Activated naive CD4-positive, alpha-beta T cell treated with anti-CD3 and anti-CD28 coated beads for 36 hours (primary cell): ENCODE measurements at places on chromosomes 16 and 17. TPM values are rescaled to one million over a fixed set of nuclear protein-coding genes. Genes with fewer than 3 reads are reported as not detected.

GRCh38 chr16:66212428-66212827 is 154.1 kb upstream of the CDH5 start:
- no peak for DNase-seq
- no peak overlapping the region for H3K4me3 ChIP-seq
- peaks cover 13% of the 10 kb centered on the region for H3K27me3 ChIP-seq
- H3K4me1 ChIP-seq: no peaks in the 10 kb centered on the region
- no peaks in the 10 kb centered on the region for H3K36me3 ChIP-seq
- no peak overlapping the region for H3K27ac ChIP-seq

DNA sequence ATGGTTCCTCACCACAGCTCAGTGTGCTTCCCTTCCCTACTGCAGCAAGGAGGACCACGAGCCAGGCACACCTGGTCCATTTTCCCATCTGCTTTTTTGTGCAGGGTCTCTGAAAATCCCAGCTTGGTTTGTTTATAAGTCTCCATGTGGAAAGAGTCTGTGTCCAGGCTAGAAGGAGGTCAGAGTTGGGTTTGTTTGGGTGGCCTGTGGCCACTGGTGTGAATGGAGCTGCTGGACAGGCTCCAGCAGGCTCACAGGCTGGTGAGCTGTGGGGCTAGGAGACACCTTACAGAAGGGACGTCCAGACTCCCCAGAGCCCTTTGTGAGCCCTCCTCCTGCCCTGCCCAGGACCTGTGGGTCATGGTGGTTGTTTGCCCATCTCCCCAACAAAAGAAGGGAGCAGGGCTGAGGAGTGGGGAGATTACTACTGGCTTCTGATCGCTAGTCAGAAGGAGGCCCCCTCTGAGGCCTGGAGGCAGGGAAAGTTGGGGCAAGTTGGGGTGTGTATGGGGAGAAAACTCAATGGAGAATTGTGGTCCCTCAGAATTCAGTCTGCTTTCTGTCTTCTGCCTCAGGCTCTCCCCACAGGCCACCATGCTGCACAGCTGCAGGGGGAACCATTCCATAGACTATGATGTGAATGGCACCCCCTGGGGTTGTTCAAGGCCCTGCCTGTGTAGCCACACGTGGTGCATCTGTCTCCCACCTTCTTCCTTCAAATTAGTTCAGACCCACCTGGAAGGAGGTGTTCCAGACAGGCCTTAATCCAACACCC is 4.1 kb downstream of the RARA start:
- no peak overlapping the region for H3K4me3 ChIP-seq
- no peaks in the 10 kb centered on the region for H3K36me3 ChIP-seq
- H3K27me3 ChIP-seq: no peaks in the 10 kb centered on the region
- H3K4me1 ChIP-seq: peaks cover 48% of the 10 kb centered on the region
- no peak for DNase-seq
- no peak overlapping the region for H3K27ac ChIP-seq

GRCh38 chr17:43574348-43574747 is 28.2 kb upstream of the ETV4 start:
- DNase-seq: no peak
- H3K4me3 ChIP-seq: no peak overlapping the region
- H3K36me3 ChIP-seq: no peaks in the 10 kb centered on the region
- H3K27ac ChIP-seq: no peak overlapping the region

GRCh38 chr16:23391381-23392222 is 61.4 kb downstream of the COG7 start:
- H3K27me3 ChIP-seq: no peaks in the 10 kb centered on the region
- H3K4me3 ChIP-seq: no peak overlapping the region
- no peaks in the 10 kb centered on the region for H3K4me1 ChIP-seq
- no peak for DNase-seq
- H3K27ac ChIP-seq: no peak overlapping the region
- peaks cover 8% of the 10 kb centered on the region for H3K36me3 ChIP-seq

- H3K27me3 ChIP-seq: no peaks in the 10 kb centered on the region
- no peak for DNase-seq
- H3K27ac ChIP-seq: no peak overlapping the region
- H3K4me1 ChIP-seq: peaks cover 12% of the 10 kb centered on the region
- no peaks in the 10 kb centered on the region for H3K36me3 ChIP-seq
These were observed 40.2 kb upstream of the PLCG2 start for GRCh38 chr16:81738783-81739496.

DNA sequence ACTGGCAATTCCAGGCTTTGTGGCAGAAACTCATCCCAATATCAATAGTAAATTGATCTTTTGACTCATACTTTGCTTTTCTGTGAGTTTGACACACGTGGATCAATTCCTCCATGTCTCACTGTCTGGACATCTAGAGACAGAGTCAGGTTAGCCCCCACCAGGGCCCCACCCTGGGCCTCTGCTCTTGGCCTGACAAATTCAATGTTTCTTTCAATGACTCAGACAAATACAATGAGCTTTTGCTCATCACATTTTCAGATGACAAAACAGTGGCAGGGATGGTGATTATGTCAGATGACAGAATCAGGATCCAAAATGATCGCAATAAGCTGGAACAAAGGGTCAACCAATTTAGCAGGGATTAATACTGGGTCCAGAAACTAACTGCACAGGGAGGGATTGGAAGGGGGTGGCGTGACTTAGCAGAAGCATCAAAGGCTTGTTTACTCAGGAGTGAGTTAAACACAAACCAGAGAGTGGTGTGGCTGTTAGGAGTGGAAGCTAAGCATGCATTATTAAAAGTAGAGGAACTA is 90.5 kb upstream of the ASIC2 start:
- H3K36me3 ChIP-seq: no peaks in the 10 kb centered on the region
- no peak overlapping the region for H3K4me3 ChIP-seq
- no peak overlapping the region for H3K27ac ChIP-seq

DNA sequence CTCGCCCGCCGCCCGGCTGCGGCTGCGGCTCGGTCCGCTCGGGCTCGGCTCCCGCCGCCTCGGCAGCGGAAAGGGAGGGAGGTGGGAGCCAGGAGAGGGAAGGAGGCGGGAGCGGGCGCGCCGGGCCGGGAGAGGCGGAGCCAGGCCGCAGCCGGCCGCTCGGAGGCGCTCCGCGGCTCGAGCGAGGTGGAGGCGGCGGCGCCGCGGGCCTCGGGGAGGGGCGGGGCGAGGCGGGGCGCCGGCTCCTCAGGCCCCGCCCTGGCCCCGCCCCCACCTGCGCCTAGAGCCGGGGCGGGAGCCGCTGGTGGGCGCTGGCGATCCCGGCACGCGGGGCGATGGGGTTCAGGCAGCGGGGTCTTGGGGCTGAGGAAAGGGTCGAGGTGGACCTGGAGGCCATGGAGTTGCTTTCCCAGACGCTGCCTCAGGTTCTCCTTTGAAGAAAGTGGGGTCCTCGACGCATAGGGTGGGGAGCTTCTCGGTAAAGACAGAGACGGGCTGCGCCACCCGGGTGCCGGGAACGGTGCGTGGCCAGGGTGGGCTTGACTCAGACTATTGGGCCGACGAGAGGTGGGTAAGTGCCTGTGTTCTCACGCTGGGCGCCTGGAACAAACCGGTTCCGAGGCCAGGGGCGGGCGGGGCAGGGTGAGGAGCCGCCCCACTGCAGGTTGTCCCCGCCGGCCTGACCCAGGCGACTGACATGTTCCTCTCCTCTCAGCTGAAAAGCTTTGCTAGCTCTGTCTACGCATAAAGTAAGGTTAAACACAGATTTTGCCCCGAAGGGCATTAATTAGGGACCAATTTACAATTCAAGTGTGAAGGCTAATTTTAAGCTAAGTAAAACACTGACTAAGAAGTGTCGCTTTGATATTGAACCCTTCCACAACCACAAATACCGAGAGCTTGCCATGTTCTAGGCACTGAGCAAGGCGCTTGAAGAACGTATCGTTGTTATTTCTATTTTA is at the start of gene CMTM4:
Gene CMTM4, minus strand, starts transcription at position 75 of the 962 bp plus-strand sequence. CDS start 218 bp downstream, outside the sequence.
- H3K36me3 ChIP-seq: no peaks in the 10 kb centered on the region

- H3K27me3 ChIP-seq: no peaks in the 10 kb centered on the region
- DNase-seq: no peak
- H3K36me3 ChIP-seq: no peaks in the 10 kb centered on the region
- peaks cover 9% of the 10 kb centered on the region for H3K4me1 ChIP-seq
- no peak overlapping the region for H3K4me3 ChIP-seq
These were observed 27.2 kb downstream of the RPH3AL start for GRCh38 chr17:325270-326009.

DNA sequence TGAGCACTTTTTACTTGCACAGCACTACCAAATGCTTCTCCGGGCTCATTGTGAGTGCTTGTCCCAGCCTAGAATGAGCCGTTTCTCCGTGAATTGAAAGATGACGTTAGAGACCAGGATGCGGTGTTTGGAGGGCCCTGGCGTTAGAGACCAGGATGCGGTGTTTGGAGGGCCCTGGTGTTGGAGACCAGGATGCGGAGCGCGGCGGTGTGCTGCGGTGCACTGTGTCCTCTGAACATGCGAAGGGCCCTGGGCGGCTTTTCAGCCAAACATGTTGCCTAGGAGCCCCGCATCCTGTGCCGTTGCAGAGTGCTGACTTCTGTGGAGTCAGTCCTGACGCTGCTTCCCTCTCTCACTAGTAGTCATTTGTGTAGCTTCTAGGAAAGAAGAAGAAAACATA is 42.7 kb downstream of the BANP start:
- no peaks in the 10 kb centered on the region for H3K27me3 ChIP-seq
- DNase-seq: no peak
- no peak overlapping the region for H3K27ac ChIP-seq
- no peak overlapping the region for H3K4me3 ChIP-seq
- peaks cover 13% of the 10 kb centered on the region for H3K36me3 ChIP-seq
- H3K4me1 ChIP-seq: peaks cover 5% of the 10 kb centered on the region

DNA sequence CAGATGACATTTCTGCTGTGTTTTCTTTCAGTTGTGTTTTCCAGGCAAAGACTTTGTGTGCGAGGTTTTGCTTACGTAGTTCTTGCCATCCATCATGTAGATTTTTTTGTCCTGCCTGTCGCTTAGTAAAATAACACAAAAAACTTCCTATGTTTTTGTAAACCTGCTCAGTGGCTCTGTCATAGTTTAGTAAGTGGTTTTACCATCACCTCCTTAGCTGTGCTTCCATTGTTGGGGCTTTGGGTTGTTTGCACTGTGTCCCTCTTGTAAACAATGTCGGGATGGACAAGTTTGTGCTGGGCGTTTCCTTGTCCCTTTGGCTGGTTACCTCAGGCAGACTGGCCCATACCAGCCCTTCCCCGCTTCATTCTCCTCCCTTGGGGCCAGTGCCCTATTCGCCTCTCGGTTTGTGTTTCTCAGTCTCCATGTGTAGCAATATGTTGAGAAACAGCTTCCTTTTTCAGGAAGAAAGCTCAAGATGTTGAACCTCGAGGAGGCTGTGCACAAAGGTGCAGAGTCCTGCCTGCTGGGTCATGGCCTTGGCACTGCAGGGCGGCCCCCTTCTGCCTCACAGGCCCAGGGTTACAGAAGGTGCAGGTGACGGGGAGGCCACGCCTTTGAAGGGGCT is 74.6 kb downstream of the KSR1 start:
- no peak overlapping the region for H3K27ac ChIP-seq
- DNase-seq: no peak
- peaks cover 3% of the 10 kb centered on the region for H3K36me3 ChIP-seq
- no peak overlapping the region for H3K4me3 ChIP-seq

DNA sequence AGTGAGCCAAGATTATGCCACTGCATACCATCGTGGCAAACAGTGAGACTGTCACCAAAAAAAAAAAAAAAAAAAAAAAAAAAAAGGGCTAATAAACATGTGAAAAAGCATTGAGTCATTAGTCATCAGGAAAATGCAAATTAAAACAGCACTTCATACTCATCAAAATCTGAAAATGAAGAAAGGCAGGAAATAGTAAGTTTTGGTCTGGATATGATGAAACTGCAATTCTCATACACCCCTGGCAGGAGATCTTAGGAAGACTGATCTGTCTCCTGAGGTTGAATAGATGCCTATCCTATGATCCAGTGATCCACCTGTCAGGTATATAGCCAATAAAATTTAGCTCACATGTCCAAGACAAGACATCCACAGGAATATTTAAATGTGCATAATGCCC is 212.7 kb downstream of the CPPED1 start:
- DNase-seq: no peak
- peaks cover 12% of the 10 kb centered on the region for H3K27me3 ChIP-seq

- no peaks in the 10 kb centered on the region for H3K27me3 ChIP-seq
- H3K4me3 ChIP-seq: no peak overlapping the region
- DNase-seq: no peak
- peaks cover 8% of the 10 kb centered on the region for H3K4me1 ChIP-seq
- H3K27ac ChIP-seq: no peak overlapping the region
These were observed 4.8 kb upstream of the RAB37 start for GRCh38 chr17:74732042-74732867.

Gene RNF112
- 0.31 TPM for total RNA-seq

Gene GOSR1
- 37.3 TPM for total RNA-seq

Gene RTN4RL1
- 0.30 TPM for total RNA-seq

Gene BOLA2B
- total RNA-seq: 173 TPM

Gene WSB1
- 112 TPM for total RNA-seq

Gene NUPR1
- not detected for total RNA-seq

Gene CCL5
- total RNA-seq: 2.5 TPM

Gene TNFRSF17
- total RNA-seq: not detected

Gene TPPP3
- total RNA-seq: not detected

Gene INO80E
- total RNA-seq: 65.4 TPM

Gene IL17C
- total RNA-seq: not detected

Gene BCAR1
- 0.81 TPM for total RNA-seq

Gene PYDC1
- not detected for total RNA-seq

Gene TBX2
- not detected for total RNA-seq

Gene ABCC11
- 0.15 TPM for total RNA-seq
